ENCODE measurements at places on chromosomes 11 and 22.

- no peak for DNase-seq
Measured at GRCh38 chr22:39367035-39367434, 17.2 kb downstream of the SYNGR1 start.

GRCh38 chr11:76653674-76654284 is 16.8 kb downstream of the LRRC32 start:
- DNase-seq, result no peak

GRCh38 chr11:47373876-47374719 is 4.2 kb downstream of the SPI1 start:
- DNase-seq, result peak; percentile 78

DNA sequence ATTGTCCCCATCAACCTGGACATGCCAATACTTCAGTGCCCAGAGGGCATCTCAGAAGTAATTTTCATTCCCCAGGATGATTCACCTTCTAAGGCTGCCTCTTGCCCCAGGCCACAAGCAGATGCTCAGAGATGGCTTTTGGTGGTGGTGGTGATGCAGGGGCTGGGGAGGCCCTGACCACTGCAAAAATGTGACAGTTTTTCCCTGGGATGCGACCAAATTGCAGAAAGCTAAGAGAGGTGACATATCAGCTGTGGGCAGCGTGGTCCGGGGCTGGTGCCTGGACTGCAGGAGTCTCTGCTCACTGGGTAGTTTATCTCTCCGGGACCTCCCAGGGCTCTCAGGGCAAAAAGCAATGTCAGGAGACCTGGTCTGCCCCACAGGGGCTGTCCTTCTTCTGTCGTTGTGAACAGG is 39.7 kb upstream of the ACCSL start:
- DNase-seq, result no peak

DNA sequence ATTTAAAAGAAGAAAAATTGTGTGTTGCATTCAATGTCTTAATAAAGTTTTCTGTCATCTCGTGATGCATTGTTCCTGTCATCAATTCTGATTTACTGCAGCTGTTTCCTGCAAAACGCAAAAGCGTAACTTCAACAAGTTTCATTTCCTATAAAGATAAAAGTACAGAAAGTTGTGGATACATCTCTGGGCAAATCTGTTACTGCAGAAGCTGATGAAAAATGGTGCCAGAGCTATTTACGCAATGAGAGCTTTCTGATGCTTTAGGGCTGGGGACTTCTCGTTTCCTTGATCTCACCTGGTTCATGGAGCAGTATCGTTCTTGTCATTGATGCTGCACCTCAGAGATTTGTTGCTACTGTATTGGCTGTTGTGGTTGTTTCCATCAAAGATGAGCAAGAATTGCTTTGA is 15.5 kb upstream of the MS4A12 start:
- no peak for DNase-seq
